ENCODE measurements at places on chromosomes 7 and 10.

GRCh38 chr10:32582946-32583345 is 137.0 kb downstream of the CCDC7 start:
- no peak for DNase-seq

GRCh38 chr7:39091145-39091544 is 113.4 kb downstream of the POU6F2 start:
- DNase-seq, result no peak

GRCh38 chr10:6446711-6447110 is 133.4 kb downstream of the PRKCQ start:
- DNase-seq, result no peak

DNA sequence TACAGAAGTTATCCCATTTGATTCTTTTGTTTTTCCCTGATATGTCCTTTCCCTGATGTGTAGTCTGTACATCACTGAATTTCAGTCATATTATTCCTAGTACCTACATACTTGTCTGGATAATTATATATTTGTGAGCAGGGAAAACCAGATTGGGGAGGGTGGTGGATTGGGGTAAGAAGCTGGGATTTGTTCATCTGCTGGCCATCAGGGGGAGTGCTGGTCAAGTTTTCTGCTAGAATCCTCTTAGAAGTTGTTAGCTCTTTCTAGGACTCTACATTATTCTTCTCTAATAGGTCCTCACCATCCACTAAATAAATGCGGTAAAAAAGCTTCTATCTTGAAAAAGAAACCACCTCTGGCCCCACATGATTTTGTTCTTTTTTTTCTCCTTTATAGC is 232.7 kb upstream of the TAC1 start:
- peak; percentile 57 for DNase-seq

DNA sequence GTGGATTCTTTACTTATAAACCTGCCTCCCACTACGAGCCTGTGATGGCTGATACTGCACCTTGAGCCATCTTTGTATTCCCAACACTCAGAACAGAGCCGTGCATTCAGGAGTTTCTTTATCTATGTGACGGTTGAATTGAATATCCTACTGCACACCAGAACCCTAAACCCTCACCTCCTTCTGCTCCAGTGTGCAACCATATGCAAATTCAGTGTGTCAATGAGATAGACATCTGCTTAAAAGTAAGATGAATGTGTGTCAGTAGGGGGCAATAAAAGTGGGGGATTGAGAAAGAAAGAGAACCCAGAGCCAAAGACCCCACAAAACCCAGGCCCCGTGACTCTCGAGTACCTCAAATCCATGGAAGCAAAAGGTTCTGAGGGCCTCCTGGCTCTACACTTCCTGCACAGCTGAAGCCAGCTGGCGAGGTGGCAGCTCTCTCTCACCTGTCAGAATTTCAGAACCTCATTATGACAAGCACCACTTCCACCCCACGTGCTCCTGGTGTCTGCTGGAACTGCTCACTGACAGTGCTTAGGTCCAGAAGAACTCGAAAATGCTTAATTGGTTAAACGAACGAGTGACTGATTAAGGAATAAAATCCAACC is 143.3 kb upstream of the GPR26 start:
- DNase-seq, result no peak

GRCh38 chr7:115987486-115987885 is 43.1 kb downstream of the TFEC start:
- no peak for DNase-seq

- DNase-seq, result no peak
Measured at GRCh38 chr10:44398271-44398670, 13.4 kb upstream of the CXCL12 start.

DNA sequence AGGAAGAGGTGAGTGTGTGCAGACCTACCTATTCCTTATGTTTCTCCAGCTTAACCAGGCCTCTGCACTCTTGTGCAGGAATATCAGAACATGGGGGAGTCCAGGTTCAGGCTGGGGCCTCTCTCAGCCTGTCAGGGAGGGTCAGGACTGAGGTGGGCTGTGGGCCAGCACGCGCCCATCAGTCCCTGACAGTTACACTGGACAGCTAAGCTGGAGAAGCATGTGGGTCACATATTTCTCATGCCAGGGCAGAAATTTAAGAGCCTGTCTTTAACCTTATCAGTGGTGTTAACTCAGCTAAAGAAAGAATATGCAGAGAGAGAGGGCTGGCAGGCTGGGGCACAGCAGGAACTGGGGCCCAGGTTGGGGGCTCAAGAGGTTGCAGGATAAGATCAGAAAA is 8.7 kb upstream of the POLD2 start:
- DNase-seq, result no peak

Measured in COR-L47 (cell line).